Upper lobe of left lung (tissue), 6 donors: ENCODE measurements at places on chromosomes 4 and X.
A peak's percentile ranks its signal among the peaks of the same experiment; 100 is the strongest.

GRCh38 chr4:151729731-151730559 lies 30.9 kb downstream of the GATB start:
- DNase-seq, result no peak

DNA sequence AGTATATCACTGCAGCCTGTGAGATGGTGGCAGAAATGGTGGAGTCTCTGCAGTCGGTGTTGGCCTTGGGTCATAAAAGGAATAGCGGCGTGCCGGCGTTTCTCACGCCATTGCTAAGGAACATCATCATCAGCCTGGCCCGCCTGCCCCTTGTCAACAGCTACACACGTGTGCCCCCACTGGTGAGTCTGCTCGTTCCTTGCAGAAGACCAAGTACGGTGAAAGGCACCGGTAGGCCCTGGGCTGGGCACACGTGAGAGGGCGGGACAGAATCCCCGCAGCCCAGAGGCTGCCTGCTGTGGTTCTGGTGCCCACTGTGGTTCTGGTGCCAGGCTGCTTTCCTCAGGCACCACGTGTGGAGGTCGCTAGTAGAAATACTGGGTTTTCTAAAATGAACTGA lies 31.2 kb upstream of the MSANTD1 start:
- no peak for DNase-seq

GRCh38 chr4:40466789-40467188 lies 131.7 kb downstream of the CHRNA9 start:
- no peak for DNase-seq

DNA sequence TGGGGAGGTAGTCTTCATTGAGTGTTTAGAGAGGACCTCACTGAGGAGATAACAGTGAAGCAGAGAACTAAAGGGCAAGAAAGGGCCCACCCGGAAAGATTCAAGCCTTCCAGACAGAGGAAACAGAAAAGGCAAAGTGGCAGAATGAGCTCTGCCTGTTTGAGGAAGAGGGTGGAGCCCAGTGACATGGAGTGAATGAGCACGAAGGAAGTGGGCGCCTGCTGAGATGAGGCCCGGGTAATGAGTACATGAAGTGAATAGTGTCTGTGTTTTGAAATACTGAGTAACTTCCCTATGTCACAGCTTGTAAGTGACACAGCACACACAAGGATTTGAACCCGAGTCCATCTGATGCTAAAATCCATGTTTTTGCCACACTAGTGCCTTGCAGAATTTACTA lies 32.5 kb upstream of the TLR2 start:
- DNase-seq, result no peak

- no peak for DNase-seq
Observed at GRCh38 chrX:130772105-130772775, 130.8 kb downstream of the ENOX2 start.

GRCh38 chr4:10117359-10118047 lies 904 bp upstream of the WDR1 start:
- DNase-seq, result peak; percentile 42

DNA sequence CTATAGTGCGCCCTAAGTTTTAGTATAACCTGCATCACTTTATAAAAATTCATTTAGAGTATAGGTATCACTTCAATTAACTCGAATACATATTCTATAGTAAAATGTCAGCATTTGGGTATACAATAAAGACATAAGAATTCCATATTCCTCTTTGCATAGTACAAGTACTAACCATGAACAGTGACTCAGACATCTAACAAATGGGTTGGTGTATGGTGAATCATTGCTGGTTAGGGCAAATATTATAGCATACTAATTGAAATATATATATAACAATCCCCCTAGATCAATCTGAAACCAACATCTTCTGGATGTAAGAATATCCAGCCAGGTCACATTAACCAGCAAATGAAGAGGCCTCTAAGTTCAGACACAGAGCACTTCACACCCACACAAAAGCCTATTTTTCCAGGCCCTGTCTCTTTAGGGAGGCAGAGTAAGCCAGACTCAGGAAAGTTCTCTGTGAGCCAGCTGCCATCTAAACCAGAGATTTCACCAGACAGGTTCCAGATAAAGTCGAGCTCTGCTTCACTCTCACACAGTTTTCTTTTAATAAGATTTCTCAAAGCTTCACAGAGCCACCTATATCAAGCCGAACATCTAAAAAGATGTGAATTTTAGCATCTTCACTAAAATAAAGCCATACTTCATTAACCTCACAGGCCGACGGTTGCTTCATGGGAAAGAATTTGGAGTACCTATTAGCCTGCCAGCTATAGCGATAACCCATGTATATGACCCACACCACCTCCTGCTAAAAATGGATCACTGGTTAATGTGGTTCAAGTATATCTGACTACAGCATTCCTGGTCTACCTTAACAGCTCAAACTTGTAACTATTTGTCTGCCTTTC lies 200.0 kb upstream of the FTHL17 start:
- DNase-seq, result no peak

GRCh38 chrX:51798701-51799100 lies 55.5 kb downstream of the GSPT2 start:
- DNase-seq, result no peak

DNA sequence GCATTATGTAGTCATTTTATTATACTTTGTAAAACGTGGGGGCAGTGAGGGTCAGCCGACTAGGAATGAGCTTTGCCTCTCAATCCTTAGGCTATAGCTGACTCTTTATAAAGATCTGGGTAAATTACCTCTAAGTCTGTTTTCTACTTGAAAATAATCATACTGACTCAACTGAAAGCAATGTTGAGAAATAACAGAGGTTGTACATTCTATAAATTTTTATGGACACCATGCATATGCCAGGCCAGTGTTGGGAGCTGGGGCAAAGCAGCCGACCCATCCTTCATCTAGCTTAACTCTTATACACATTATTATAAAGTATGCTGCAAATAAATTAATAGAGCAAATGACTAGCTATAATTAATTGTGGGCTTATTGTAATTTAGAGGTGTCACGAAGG lies 2.2 kb upstream of the DCUN1D4 start:
- DNase-seq, result no peak
